GM12878 (cell line): ENCODE measurements at places on chromosomes 16 and 17. TPM values are rescaled to one million over a fixed set of nuclear protein-coding genes. Genes with fewer than 3 reads are reported as not detected.

Gene SPEM1
- not detected in 2 replicates for polyA plus RNA-seq

Gene CSH1
- polyA plus RNA-seq, result not detected in 2 replicates

Gene TAC4
- not detected in 2 replicates for polyA plus RNA-seq

Gene C16orf92
- polyA plus RNA-seq, result not detected in 2 replicates

Gene SRCIN1
- polyA plus RNA-seq, result 0.05 and 0.19 TPM in 2 replicates

Gene IL17C
- not detected in 2 replicates for polyA plus RNA-seq

Gene SKA2
- 119 and 133 TPM in 2 replicates for polyA plus RNA-seq

Gene KRT24
- polyA plus RNA-seq, result not detected in 2 replicates

Gene ADORA2B
- polyA plus RNA-seq, result 0.31 and 0.42 TPM in 2 replicates

DNA sequence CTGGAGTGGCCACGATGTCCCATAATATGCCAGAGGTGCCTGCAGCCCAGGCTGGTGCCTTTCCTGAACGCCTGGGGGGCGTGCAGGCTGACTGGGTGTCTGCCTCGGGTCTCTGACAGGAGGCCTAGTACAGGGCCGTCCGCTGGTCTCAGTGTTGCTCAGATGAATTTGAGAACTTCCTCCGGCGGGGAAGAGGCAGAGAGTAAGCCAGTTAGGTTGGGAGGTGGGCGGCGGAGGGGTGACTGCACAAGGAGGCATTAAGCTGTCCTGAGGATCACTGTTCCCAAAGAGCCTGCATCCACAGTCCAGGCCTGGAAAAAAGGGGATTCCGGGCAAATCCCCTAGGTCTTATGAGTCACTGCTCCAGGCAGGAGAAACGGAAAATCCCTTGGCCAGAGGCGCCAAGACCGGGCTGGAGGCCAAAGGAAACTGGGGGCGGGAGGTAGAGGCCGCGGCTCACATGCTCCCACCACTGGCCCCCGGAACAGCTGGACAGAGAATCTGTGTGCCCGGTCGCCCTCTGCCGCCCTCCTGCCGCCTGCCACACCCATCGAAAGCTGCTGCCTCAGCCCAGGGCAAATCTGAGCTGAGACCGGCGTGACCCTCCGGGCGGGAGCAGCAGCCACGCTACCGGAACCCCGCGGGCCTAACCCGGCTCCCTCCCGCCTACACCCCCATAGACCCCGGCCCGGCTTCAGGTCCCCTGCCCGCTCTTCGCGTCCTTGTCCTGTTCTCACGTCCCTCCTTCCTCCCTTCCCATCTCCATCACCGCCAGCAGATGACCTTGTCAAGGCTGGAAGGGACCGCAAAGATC lies 1.2 kb downstream of the TRIM47 start:
- H3K36me3 ChIP-seq, result no peaks in the 10 kb centered on the region
- peaks cover 25% of the 10 kb centered on the region for H3K4me1 ChIP-seq

DNA sequence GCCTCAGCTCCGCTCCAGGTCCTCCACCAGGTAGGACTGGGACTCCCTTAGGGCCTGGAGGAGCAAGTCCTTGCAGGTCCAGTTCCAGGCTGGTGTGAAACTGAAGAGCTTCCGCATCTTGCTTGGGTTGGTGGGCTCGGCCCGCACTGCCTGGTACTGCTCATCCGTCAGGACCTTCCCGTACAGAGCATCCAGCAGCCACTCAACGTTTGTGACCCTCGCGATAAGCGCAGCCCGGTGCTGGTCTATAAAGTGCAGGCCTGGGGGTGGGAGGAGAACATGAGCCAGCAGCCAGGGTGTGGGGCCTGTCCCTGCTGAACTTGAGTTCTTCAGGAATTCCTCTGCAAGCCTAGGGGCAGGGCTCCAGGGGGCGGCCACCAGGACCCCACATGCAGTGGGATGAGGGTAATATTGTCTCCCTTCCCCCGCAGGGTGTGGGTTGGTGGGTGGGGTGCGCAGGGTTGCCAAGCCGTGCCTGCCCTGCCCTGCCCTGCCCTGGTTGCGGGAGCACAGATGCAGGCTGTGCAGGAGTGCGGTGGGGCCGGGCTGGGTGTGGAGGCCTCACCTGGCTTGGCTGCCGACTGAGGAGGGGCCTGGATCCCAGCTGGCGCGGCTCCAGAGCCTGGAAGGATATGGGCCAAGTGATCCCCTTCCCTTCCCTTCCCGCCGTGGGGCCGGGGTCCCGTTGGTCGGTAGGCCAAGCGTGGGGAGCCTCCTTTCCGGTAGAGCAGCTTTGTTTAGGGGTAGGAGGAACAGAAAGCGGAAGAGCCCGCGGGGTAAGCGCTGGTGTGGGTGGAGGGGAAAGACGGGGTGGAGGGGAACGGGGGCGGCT lies 762 bp downstream of the PYCARD start:
- H3K4me1 ChIP-seq, result peaks cover 24% of the 10 kb centered on the region
- H3K27me3 ChIP-seq, result no peaks in the 10 kb centered on the region
- DNase-seq, result no peak
- peak overlapping the region; percentile 86 for H3K4me3 ChIP-seq
- H3K27ac ChIP-seq, result peak overlapping the region; percentile 65

DNA sequence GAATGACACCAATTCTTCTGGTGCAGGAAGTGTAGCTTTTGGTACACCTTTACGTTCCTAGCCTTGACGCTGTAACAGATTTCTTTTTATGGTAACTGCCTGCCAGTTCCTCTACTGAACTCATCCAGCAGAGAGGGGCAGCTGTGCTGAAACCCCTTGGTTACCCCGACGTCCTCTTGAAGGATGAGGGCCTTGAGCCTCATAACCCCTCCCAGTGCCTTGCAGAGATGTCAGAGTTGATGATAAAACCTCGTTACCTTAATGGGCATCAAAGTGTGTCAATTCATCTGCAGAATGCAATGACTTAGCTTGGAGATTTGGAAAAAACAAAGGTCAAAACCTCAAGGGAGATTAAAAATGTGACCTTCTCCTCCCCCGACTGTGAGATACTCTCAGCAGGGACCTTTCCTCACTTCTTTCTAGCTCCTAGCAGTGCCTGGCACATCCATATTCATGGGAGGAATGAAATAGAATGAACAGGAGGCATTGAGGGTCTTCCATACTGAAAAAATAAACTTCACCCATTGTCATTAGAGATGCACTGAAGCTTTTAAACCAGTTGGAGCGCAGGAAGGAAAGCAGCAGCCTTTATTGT lies 69.2 kb downstream of the SDR42E1 start:
- H3K36me3 ChIP-seq, result peaks cover 42% of the 10 kb centered on the region
- H3K27me3 ChIP-seq, result no peaks in the 10 kb centered on the region
- DNase-seq, result no peak
- H3K4me1 ChIP-seq, result no peaks in the 10 kb centered on the region

- peaks cover 2% of the 10 kb centered on the region; the same call in 1 of the 2 replicates for H3K36me3 ChIP-seq
- H3K4me1 ChIP-seq, result no peaks in the 10 kb centered on the region
- no peak for DNase-seq
- no peak overlapping the region for H3K4me3 ChIP-seq
- no peak overlapping the region for H3K27ac ChIP-seq
Observed at GRCh38 chr17:31148205-31148604, 53.4 kb downstream of the NF1 start.

DNA sequence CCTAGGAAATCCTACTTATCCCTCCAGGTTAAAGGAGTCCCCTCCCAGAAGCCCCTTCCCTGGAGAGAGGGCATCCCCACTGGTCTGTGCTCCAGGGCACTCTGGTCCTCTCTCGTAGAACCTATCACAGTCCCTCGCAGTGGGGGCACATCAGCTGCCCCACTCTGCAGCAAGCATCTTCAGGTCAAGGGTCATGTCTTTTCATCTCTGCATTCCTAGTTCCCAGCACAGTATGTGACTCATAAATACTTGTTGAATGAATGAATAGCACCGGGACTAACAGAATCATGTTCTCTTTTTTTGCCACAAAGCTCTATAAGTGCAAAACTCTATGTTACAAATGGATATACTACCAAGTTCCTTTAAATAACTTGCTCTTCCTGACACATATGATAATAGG lies 36.0 kb downstream of the RNF157 start:
- H3K4me1 ChIP-seq, result peaks cover 14% of the 10 kb centered on the region
- no peaks in the 10 kb centered on the region for H3K36me3 ChIP-seq
- no peak overlapping the region for H3K4me3 ChIP-seq
- H3K27ac ChIP-seq, result no peak overlapping the region

DNA sequence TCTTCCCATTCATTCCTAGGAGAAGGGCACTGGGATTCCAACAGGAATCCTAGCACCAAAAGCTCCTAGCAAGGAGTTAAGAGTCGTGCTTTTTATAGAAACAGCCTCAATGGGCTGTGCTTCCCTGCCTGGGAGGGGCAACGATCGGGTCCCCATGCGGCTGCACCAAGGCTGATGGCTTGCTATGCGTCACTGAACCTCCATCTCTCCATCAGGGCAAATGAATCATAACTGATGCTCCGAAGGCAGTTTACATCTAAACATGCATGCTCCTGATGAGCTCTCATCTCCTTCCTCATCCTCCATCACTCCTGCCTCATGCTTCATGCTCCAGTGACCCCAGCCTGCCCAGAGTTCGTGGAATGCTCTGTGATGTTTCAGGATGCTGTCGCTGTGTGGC lies 270.5 kb downstream of the FOXL1 start:
- DNase-seq, result no peak
- no peak overlapping the region for H3K4me3 ChIP-seq
- H3K36me3 ChIP-seq, result no peaks in the 10 kb centered on the region
- H3K27ac ChIP-seq, result no peak overlapping the region
- H3K27me3 ChIP-seq, result no peaks in the 10 kb centered on the region
- H3K4me1 ChIP-seq, result no peaks in the 10 kb centered on the region

DNA sequence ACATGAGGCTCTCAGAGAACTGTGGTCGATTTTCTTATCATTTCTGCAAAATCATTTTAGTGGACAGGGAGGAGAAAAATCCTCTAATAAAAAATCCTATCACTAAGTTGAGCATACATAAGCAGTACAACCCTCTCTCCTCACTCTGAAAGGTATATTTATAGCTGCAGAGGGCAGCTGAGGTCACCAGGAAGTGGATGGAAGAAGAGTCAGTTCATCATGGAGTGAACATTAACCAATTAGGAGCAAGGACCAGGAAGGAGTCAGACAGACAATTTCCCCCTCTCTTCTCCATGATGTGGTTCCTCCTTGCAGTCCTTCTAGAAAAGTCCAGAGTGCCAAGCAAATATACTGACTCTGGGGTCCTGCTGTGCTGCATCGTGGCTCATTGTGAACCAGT lies 253.7 kb downstream of the TOX3 start:
- H3K4me1 ChIP-seq, result no peaks in the 10 kb centered on the region
- no peak overlapping the region for H3K4me3 ChIP-seq
- no peaks in the 10 kb centered on the region for H3K27me3 ChIP-seq
- no peak overlapping the region for H3K27ac ChIP-seq

DNA sequence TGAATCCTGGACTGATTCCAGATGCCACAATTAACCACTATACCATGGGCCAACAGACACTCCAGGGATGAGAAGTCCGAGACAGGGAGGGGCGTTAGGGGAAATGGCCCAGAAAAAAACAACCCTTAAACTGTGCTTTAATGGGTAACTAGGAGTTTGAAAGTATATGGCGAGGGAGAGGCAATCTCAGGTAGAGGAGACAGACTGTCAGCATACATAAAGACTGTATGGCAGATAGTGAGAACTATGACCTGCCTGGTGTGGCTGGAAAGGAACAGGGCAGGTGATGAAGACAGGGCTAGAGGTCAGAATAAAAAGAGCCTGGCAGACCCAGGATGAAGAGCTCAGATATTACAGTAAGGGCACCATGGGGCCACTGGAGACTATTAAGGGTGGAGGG lies 8.1 kb downstream of the ZZEF1 start:
- H3K27ac ChIP-seq, result no peak overlapping the region
- no peaks in the 10 kb centered on the region for H3K27me3 ChIP-seq
- H3K36me3 ChIP-seq, result peaks cover 12% of the 10 kb centered on the region
- no peak for DNase-seq
- 0 out of 2 replicates have a peak, but pooled peaks cover 4% of the 10 kb centered on the region for H3K4me1 ChIP-seq

- H3K4me1 ChIP-seq, result no peaks in the 10 kb centered on the region
- H3K4me3 ChIP-seq, result no peak overlapping the region
- no peaks in the 10 kb centered on the region for H3K36me3 ChIP-seq
- no peaks in the 10 kb centered on the region; the same call in 1 of the 2 replicates for H3K27me3 ChIP-seq
- DNase-seq, result no peak
Observed at GRCh38 chr17:49079840-49080663, 52.5 kb upstream of the B4GALNT2 start.

- DNase-seq, result no peak
- H3K4me1 ChIP-seq, result peaks cover 29% of the 10 kb centered on the region
- H3K36me3 ChIP-seq, result peaks cover 12% of the 10 kb centered on the region
- H3K27me3 ChIP-seq, result no peaks in the 10 kb centered on the region
Observed at GRCh38 chr16:81469183-81469677, 24.6 kb downstream of the CMIP start.

- H3K27me3 ChIP-seq, result no peaks in the 10 kb centered on the region
- H3K4me1 ChIP-seq, result peaks cover 37% of the 10 kb centered on the region
- H3K4me3 ChIP-seq, result no peak overlapping the region
- H3K27ac ChIP-seq, result no peak overlapping the region
- H3K36me3 ChIP-seq, result no peaks in the 10 kb centered on the region
Observed at GRCh38 chr17:1630662-1631061, 2.0 kb upstream of the SLC43A2 start.

- no peak overlapping the region for H3K27ac ChIP-seq
- no peak overlapping the region for H3K4me3 ChIP-seq
- no peaks in the 10 kb centered on the region for H3K36me3 ChIP-seq
- H3K27me3 ChIP-seq, result no peaks in the 10 kb centered on the region
- no peaks in the 10 kb centered on the region for H3K4me1 ChIP-seq
Observed at GRCh38 chr17:53186001-53186400, 636.7 kb upstream of the KIF2B start.

- peaks cover 22% of the 10 kb centered on the region for H3K4me1 ChIP-seq
- peak overlapping the region; percentile 13; the same call in 1 of the 2 replicates for H3K4me3 ChIP-seq
- no peak overlapping the region for H3K27ac ChIP-seq
- no peaks in the 10 kb centered on the region for H3K27me3 ChIP-seq
- no peak for DNase-seq
Observed at GRCh38 chr16:48603647-48604376, 6.2 kb downstream of the N4BP1 start.

DNA sequence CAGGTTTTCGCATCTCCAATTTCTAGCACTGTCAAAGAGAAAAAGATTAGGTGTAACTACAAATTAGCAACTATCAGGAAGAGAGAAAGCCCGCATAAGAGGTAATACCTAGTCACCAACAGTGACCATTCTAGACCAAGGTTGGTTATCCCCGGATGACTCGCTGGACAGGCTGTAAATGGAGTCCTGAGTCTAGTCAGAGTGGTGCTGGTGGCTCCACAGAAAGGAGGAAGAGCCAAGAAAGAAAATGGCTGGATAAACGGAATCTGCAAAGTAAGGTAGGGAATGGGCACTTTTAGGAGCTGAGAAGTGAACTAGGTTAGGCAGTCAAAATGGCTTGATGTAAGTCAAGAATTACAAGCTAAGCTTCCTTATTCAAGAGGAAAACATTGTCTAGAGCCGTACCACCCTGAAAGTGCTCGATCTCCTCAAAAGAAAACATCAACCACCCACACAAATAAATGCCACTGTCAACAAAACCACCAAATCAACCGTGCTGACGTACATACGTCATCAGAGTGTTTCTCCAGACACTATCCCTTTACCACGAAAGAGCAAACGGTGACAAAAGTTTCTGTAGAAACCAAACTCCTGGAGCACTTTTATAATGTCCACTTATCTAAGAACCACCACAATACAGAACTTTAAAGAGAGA lies 2.2 kb downstream of the GSPT1 start:
- peak overlapping the region; percentile 87 for H3K27ac ChIP-seq
- peaks cover 15% of the 10 kb centered on the region for H3K4me1 ChIP-seq
- H3K4me3 ChIP-seq, result peak overlapping the region; percentile 71
